ENCODE measurements at places on chromosomes 16 and 17. TPM values are rescaled to one million over a fixed set of nuclear protein-coding genes. Genes with fewer than 3 reads are reported as not detected.
A peak's percentile ranks its signal among the peaks of the same experiment; 100 is the strongest.

GRCh38 chr16:49092704-49093103, 188.9 kb downstream of the CBLN1 start:
- H3K27ac ChIP-seq: no peak overlapping the region
- H3K4me3 ChIP-seq: no peak overlapping the region
- H3K4me1 ChIP-seq: no peaks in the 10 kb centered on the region

GRCh38 chr16:87053016-87053982, 263.9 kb downstream of the C16orf95 start:
- H3K36me3 ChIP-seq: no peaks in the 10 kb centered on the region
- DNase-seq: no peak
- H3K27ac ChIP-seq: no peak overlapping the region

The SECTM1 gene
- total RNA-seq: 9.3 TPM

- H3K27ac ChIP-seq: no peak overlapping the region
- no peaks in the 10 kb centered on the region for H3K36me3 ChIP-seq
- peaks cover 40% of the 10 kb centered on the region for H3K4me1 ChIP-seq
- H3K27me3 ChIP-seq: no peaks in the 10 kb centered on the region
These were observed 2.5 kb upstream of the STARD3 start for GRCh38 chr17:39634384-39634871.

GRCh38 chr16:563072-563644, 3.0 kb downstream of the PRR35 start:
- peaks cover 29% of the 10 kb centered on the region for H3K4me1 ChIP-seq
- H3K36me3 ChIP-seq: no peaks in the 10 kb centered on the region
- no peak overlapping the region for H3K4me3 ChIP-seq
- H3K27ac ChIP-seq: no peak overlapping the region

DNA sequence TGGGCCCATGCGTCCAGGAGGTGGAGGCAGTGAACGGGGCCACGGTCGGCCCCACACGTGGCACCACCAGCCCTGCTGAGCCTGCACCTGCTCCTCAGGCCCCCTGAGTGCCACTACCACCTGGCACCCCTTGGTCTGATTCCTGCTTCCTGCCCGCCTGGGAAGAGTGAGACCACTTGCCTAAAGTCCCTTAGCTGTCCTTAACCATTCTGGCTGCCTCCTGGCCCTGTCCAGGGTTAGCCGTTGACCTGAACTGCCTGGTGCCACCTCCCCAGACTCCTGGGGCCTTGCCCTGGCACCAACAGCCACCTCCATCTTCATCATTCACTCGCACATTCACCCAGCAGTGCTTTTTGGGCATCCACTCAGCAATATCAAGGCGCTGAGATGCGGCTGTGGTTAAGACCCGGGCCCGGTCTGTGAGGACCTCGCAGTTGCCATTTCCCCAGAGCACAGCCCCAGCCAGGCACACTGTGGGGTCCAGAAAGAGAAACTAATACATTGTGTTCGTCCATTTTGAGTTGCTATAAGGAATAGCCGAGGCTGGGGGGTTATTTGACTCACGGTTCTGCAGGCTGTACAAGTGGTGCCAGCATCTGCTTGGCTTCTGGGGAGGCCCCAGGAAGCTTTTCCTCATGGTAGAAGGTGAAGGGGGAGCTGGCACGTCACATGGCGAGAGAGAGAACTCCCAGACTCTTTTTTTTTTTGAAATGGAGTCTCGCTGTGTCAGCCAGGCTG, 318.4 kb downstream of the SEC14L1 start:
- no peak overlapping the region for H3K4me3 ChIP-seq
- H3K4me1 ChIP-seq: peaks cover 65% of the 10 kb centered on the region
- DNase-seq: no peak
- no peaks in the 10 kb centered on the region for H3K36me3 ChIP-seq
- H3K27ac ChIP-seq: peak overlapping the region; percentile 96
- H3K27me3 ChIP-seq: no peaks in the 10 kb centered on the region

DNA sequence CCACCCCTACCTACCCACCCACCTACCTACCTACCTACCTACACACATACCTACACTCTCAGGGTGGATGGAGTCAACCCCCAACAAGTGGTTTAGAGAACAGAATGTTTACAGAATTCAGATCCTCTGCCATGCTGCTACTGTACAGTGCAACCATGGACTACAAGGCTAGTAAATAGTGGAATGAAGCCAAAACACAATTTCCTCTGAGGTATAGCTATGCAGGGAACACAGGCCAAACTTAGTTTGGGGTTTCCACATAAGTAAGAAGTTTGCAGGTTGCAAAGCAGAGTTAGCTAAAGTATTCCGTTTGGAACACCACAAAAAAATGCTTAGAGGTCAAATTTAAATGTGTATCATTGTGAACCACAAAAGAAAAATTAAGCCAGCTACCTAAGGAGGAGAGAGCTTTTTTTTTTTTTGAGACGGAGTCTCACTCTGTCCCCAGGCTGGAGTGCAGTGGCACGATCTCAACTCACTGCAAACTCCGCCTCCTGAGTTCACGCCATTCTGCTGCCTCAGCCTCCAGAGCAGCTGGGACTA, 2.7 kb upstream of the AP1G1 start:
- H3K4me3 ChIP-seq: no peak overlapping the region
- H3K36me3 ChIP-seq: no peaks in the 10 kb centered on the region
- no peaks in the 10 kb centered on the region for H3K27me3 ChIP-seq
- no peak overlapping the region for H3K27ac ChIP-seq
- H3K4me1 ChIP-seq: peaks cover 12% of the 10 kb centered on the region

- peak; percentile 83 for DNase-seq
- H3K4me3 ChIP-seq: no peak overlapping the region
- H3K27me3 ChIP-seq: no peaks in the 10 kb centered on the region
- H3K36me3 ChIP-seq: no peaks in the 10 kb centered on the region
- peak overlapping the region; percentile 87 for H3K27ac ChIP-seq
- peaks cover 20% of the 10 kb centered on the region for H3K4me1 ChIP-seq
These were observed 22.3 kb downstream of the BAIAP2 start for GRCh38 chr17:81057079-81057730.

The COQ7 gene
- total RNA-seq: 18.9 TPM

DNA sequence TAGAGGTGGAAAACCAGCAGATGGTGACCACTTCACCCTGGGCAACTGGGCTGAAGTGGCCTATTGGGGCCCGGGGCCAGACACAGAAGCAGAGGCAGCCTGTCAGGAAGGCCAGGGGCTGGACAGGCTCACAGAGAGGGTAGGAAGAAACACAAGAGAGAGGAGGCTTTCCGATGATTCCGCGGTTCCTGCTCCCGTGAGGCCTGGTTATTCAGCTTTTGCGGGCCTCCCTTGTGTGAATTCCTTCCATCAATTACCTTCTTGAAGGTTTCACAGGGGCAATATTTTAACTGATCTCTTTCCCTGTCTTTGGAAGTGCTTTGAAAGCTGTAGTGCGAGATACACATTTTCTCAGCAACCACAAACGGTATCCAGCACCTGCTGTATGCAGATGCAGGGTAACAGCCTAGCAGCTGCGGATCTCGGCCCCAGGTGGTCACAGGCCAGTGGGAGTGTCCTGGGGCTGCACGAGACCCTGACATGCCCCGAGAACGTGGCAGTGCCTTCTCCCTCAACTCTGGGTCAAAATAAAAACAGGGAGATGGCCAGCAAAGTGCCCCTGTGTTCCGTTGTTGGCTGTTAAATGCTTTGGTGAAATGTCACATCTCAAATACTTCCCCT, 11.6 kb upstream of the CMIP start:
- H3K27ac ChIP-seq: no peak overlapping the region
- no peak overlapping the region for H3K4me3 ChIP-seq
- H3K4me1 ChIP-seq: no peaks in the 10 kb centered on the region
- DNase-seq: no peak

DNA sequence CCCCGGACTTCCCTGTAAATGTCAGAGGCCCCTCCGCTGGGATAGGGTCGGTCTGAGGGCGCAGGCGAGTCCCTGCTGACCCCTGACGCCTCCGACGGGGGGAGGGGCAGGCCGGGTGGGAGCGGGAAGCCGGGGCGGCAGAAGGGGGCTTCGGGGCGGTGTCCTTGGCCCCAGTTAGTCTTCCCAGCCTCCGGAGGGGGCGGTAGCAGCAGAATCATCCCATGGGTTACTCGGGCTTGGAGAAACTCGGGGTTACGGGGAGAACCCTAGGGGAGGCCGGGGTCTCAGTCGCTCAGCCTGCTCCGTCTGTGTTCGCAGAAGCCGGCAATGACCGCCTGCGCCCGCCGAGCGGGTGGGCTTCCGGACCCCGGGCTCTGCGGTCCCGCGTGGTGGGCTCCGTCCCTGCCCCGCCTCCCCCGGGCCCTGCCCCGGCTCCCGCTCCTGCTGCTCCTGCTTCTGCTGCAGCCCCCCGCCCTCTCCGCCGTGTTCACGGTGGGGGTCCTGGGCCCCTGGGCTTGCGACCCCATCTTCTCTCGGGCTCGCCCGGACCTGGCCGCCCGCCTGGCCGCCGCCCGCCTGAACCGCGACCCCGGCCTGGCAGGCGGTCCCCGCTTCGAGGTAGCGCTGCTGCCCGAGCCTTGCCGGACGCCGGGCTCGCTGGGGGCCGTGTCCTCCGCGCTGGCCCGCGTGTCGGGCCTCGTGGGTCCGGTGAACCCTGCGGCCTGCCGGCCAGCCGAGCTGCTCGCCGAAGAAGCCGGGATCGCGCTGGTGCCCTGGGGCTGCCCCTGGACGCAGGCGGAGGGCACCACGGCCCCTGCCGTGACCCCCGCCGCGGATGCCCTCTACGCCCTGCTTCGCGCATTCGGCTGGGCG, 542 bp downstream of the GUCY2D start:
- DNase-seq: no peak
- peaks cover 9% of the 10 kb centered on the region for H3K4me1 ChIP-seq
- no peaks in the 10 kb centered on the region for H3K36me3 ChIP-seq
- no peak overlapping the region for H3K27ac ChIP-seq
- peaks cover 65% of the 10 kb centered on the region for H3K27me3 ChIP-seq

- no peaks in the 10 kb centered on the region for H3K4me1 ChIP-seq
- no peak overlapping the region for H3K4me3 ChIP-seq
- no peak for DNase-seq
- no peaks in the 10 kb centered on the region for H3K36me3 ChIP-seq
These were observed 63.0 kb upstream of the ERCC4 start for GRCh38 chr16:13856811-13857511.

DNA sequence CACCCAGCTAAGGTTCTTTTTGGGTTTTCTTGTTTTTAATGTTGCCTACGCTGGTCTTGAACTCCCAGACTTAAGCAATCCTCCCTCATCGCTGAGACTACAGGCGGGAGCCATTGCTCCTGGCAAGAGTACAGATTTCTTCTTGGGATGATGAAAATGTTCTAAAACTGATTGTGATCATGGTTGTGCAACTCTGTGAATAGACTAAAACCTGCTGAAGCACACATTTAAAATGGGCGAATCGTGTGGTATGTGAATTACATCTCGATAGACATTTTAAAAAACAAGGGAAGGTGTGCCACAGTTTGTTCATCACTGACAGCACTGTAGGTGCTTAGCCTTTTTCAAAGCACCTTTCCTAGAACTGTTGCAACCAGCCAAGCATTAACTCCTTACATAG, 48.8 kb upstream of the CDH3 start:
- no peak for DNase-seq
- H3K4me3 ChIP-seq: no peak overlapping the region
- no peaks in the 10 kb centered on the region for H3K27me3 ChIP-seq

The DNAH3 gene
- total RNA-seq: 0.37 TPM

The LRRC3C gene
- 0.57 TPM for total RNA-seq

DNA sequence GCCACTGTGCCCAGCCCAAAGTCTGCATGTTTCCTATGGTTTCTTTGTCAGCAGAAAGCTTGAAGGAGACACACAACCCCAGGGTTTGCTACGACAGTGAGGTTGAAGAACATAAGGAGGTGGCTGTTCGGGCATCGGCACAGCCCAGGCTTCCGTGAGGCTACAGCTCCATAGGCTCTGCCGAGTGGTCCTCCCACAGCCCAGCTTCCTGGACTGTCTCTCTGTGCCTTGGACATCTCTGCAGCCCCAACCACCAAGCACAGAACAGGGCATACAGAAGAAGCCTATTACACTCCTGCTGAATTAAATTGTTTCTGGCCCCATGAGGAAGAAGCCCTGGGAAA, 3.2 kb upstream of the HAP1 start:
- no peak overlapping the region for H3K4me3 ChIP-seq
- no peak for DNase-seq
- H3K4me1 ChIP-seq: peaks cover 19% of the 10 kb centered on the region
- H3K36me3 ChIP-seq: no peaks in the 10 kb centered on the region

The ITGAX gene
- total RNA-seq: 0.52 TPM

GRCh38 chr16:84239909-84240308, at the start of gene KCNG4:
TSS of gene KCNG4 (minus strand) at chr16:84240012. CDS start at chr16:84237485, 2,527 bp downstream.
- H3K36me3 ChIP-seq: no peaks in the 10 kb centered on the region
- H3K4me1 ChIP-seq: no peaks in the 10 kb centered on the region
- no peaks in the 10 kb centered on the region for H3K27me3 ChIP-seq
- no peak for DNase-seq
- no peak within 1 kb of the TSS for H3K4me3 ChIP-seq

The KRTAP9-8 gene
- not detected for total RNA-seq
